ENCODE measurements at places on chromosomes 12 and 14.
A peak's percentile ranks its signal among the peaks of the same experiment; 100 is the strongest.

DNA sequence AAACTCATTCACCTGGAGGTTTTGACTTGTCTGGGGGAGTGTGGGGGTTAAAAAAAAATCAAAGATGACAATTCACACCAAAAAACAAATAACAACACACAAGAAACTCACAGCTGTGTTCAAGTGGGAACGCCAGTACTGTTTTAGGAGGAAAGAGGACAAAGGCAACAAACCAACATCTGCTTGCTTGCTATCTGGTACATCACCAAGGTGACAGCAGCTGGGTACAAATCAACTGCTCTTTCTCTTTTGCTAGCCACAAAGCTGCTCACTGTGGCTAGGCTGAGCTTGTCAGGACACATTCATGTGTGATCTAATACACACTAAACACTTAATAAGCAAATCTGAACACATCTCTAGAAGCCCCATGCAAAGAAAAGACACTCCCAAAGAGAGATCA lies 128.0 kb upstream of the RAP1B start:
- DNase-seq = no peak

GRCh38 chr12:49912345-49913255 lies 8.9 kb upstream of the FAIM2 start:
- no peak for DNase-seq

GRCh38 chr12:130988751-130989150 lies 35.0 kb downstream of the ADGRD1 start:
- no peak for DNase-seq

DNA sequence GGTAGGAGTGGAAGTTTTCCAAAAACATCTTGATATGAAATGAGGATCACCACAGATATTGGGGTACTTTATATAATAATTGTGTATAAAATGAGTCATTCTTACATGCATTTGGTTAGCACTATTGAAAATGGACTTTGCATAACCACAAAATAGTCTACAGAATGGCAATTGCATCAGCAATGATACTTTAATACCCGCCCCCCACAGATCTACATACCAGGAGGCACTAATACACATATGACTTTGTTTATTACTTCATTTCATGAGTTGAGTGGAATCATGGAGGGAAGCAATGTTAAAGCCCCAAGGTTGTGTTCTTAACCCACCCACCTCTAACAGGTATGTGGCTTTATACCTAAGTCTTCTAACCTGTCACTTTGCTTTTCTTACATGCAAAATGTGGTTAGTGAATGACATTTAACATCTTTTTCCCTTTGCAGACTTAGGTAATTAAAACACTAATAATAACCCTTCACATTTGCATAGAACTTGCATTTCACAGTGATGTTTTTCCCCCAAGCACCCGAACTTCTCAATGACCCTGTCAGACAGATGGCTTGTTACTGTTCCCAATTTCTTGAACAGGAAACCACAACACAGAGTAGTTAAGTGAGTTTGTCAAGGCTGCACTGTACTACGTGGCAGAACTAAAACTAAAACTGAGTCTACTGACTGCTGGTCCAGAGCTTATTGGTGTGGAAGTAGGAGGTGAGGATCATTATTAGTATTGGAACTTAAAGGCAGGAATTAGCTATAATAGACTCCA lies 101.9 kb downstream of the NPAS3 start:
- DNase-seq = peak; percentile 7

GRCh38 chr14:44041700-44042099 lies 465.4 kb downstream of the FSCB start:
- peak; percentile 2 for DNase-seq

DNA sequence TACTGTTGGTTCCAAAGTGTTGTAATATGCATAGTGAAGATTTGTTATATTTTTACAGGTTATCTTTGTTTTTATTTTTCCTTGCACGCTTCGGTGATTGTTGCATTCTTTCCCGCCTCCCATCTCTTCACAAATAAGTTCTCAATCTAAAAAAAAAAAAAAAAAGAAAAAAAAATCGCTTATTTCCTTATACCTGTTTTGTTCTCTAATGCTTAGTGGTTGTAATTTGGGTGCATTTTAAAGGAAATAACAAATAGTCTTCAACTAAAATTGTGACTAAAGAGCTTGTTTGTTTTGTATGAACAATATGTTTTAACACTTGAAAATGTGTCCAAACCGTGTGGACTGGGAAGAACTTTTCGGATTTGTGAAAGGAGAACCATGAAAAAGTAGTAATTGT lies 1.5 kb downstream of the CAND1 start:
- DNase-seq = no peak

DNA sequence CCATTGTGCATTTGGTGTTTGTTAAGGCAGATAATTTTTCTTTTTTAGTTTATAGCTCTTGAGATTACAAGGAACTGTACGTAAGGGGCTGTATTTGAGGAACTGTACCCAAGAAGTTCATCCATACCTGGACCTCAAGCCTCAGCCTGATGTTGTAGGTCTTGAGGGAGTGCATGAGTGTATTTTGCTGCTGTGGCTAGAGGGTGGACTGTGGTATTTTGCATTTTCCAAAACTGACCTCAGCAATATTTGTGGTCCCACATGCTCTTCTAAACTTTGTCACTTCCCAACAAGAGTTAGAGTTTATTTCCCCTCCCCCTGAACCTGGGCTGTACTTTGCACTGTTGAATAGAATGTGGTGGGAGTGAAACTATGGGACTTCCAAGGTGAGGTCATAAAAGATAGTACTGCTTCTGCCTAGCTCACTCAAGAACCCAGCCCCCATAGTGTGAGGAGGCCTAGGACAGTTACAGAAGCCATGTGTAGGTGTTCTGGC lies 42.2 kb upstream of the FBXO33 start:
- no peak for DNase-seq

DNA sequence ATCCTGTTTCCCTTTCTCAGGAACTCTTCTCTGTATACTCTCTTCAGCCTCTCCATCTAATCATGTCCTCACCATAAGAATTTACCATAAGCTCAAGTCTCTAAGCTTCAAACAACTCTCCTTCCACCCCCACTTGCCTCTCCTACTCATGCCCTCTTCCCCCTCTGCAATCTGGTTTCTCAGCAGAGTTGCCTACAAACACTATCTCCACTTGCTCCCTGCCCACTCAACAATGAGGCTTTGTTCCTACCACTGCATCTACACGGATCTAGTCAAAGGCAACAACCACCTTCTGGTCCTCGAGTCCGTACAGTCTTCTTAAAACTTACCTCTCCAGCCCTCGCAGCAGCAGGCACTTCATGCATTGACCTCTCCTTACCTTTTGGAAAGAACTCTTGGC lies 17.2 kb upstream of the FBLN5 start:
- no peak for DNase-seq

GRCh38 chr14:102573591-102574046 lies 18.8 kb upstream of the RCOR1 start:
- DNase-seq = peak; percentile 15

GRCh38 chr14:77849711-77850110 lies 49.8 kb downstream of the ADCK1 start:
- no peak for DNase-seq

- no peak for DNase-seq
These were observed 11.7 kb upstream of the COL2A1 start for GRCh38 chr12:48015954-48016353.

DNA sequence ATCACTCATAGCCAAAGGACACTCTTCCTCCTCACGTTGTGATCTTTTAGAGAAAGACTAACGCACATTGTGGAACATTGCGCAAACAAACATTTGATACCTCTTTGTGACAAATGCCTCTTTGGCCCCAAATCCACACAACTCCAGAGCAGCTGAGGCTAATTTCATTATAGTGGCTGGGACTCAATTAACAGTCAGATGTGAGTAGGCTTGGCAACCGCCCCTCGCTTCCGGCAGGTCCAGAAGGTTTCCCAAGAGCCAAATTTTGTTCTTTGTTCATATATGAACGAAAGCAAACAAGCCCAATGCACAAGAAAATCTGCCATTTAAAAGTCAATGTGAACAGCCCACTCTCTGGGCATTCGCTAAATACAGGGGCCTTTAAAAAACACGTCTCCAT lies 273.9 kb downstream of the GLT1D1 start:
- no peak for DNase-seq

- no peak for DNase-seq
These were observed 488.5 kb downstream of the NELL2 start for GRCh38 chr12:44387581-44387980.

DNA sequence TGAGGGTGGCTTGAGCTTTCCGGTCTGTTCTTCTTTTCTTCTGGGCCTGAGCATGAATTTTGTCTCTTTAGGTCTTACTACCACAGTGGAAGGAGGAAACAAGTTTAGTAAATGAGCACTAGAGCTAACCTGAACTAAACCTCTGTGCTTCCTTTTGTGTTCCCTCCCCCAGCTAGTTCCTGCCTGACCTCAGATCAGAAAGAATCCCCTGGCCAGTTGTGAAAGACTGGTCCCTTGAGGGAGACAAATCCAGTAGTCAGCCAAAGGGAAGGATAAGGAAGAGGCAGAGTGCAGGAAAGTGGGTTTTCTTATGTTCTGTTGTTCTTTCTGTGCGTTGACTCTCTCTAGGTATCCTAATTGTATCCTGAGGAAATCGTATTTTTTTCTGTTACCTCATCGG lies 17.5 kb downstream of the ZNF664 start:
- DNase-seq = no peak

DNA sequence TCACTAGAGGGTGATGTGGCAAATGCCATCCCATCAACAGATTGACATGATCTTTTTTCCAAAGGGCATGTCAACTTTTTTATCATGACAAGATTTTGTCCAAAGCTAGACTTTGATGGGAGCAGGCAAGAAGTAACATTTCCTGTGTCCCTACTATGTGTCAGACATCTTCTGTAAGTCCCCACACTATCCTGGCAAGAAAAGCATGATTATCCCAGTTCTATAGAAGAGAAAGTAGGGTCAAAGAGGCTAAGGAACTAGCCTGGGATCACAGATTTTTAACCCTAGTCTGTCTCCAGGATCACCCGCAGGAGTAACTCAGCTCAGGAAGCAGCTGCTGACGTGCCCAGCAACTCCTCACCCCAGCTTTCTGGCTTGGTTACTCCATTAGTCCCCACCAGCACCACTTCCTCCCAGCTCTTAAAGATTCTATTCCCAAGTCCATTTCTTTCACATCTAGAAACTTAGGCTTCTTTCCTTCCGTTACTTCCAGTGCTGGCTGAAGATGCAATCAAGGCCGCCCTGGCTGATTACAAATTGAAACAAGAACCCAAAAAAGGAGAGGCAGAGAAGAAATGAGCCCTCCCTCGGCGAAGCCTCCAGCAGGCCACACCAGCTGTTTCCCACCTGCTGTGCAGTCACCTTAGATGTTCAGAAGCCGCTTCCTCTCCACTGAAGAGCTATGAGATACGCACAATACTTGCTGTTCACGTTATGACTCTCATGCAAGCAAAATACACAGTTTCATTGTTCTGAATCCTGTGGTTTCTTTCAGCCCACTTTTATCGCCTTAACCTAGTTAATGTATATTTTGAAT lies 6.2 kb downstream of the ISCU start:
- DNase-seq = peak; percentile 75

DNA sequence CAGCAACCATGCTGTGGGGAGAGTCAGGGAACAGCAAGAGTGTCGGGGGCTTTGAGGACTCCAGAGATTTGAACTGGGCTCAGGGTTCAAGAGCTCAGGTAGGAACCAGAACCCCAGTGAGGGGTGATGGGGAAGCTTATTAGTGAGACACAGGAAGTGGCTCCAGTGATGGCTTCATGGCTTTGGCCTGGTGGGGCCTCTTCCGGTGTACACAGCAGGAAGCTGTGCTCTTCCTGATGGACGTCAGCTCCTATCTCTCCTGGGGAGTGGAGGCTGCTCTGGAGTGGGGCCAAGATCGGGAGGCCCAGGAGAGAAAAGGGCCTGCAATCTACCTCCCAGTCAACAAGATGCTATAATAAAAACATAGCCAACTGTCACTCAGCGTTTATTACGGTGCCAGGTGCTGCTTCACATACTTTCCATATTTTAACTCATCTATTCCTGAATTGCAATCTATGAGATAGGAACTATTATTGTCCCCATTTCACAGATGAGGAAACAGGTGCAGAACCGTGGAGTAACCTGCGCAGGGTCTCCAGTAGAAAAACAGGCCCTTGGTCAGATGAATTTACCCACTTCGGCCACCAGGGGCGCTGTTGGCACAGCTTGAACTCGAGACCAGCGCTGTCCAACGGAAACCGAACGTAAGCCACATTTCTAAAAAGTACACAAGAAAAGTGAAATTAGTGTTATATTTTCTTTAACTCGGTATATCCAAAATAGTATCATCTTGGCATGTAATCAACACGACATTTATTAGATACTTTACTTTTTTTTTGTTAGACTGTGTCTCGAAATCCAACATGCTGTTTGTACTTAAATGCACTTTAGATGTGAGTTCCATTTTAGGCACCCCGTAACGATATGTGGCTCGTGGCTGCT lies 63.6 kb upstream of the DLK1 start:
- peak; percentile 37 for DNase-seq

DNA sequence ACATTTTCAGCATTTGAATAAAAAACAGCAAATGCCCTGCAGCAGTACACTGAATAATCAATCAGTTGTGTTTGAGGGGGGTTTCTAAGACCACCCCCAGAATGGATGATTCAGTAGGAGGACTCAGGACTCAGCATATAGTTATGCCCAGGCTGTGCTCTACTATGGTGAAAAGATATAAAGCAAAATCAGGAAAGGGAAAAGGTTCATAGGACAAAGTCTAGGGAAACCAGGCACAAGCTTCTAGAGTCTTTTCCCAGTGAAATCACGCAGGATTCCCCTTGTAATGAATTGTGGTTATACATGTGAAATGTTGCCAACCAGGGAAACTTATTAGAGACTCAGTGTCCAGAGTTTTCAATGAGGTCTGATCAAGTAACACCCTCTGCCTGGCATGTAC lies 25.0 kb upstream of the SLC17A8 start:
- DNase-seq = no peak

DNA sequence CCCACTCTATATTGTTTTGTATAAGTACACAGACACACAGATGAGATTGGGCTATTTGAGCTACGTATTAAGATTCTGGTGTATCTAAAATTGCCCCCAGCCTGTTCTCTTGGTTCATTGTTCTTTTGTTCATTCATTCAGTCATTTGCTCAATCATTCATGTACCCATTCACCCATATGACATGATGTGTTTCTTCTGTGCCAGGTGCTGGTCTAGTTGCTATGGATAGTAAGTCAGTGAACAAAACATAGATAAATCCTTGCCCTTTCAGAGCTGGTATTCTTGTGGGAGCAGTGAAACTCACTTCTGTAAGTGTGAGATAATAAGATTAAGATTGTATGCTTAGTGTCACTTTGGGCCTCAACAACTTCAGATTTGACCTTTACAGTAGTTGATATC lies 191.3 kb downstream of the TMTC2 start:
- DNase-seq = no peak

- DNase-seq = no peak
These were observed 996 bp downstream of the SSPN start for GRCh38 chr12:26196421-26196716.

DNA sequence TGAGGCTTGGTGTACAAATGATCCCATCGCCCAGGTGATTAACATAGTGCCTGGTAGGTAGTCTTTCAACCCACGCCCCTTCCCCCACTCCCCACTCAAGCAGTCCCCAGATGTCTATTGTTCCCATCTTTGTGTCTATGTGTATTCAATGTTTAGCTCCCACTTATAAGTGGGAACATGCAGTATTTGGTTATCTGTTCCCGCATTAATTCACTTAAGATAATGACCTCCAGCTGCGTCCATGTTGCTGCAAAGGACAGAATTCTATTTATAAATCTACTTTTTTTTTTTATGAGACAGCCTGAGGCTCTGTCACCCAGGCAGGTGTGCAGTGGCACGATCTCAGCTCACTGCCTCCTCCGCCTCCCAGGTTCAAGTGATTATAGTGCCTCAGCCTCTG lies 15.7 kb downstream of the SPX start:
- no peak for DNase-seq

GRCh38 chr12:31578632-31579031 lies 12.3 kb downstream of the DENND5B start:
- no peak for DNase-seq

GRCh38 chr12:39461059-39461458 lies 18.1 kb upstream of the KIF21A start:
- no peak for DNase-seq

Measured in stimulated activated naive B cell treated with anti-CD40 and anti-IgM and Interleukin-4, amounts not matched to agents 10 μg/mL and 1 μg/mL and 100 μg/mL, for 72 hours (primary cell).